H9 (cell line): ENCODE measurements at places on chromosomes 6 and 20.

DNA sequence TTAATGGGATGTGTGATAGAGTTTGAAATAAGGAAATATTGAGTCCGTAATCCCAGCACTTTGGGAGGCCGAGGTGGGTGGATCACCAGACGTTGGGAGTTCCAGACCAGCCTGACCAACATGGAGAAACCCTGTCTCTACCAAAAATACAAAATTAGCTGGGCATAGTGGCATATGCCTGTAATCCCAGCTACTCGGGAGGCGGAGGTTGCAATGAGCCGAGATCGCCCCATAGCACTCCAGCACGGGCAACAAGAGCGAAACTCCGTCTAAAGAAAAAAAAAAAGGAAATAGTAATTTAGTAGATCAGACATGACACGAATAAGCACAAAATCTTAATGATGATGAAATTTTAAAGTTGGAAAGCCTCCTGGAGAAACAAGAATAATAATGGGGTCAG, 14.8 kb downstream of the GJA1 start:
- DNase-seq = no peak

DNA sequence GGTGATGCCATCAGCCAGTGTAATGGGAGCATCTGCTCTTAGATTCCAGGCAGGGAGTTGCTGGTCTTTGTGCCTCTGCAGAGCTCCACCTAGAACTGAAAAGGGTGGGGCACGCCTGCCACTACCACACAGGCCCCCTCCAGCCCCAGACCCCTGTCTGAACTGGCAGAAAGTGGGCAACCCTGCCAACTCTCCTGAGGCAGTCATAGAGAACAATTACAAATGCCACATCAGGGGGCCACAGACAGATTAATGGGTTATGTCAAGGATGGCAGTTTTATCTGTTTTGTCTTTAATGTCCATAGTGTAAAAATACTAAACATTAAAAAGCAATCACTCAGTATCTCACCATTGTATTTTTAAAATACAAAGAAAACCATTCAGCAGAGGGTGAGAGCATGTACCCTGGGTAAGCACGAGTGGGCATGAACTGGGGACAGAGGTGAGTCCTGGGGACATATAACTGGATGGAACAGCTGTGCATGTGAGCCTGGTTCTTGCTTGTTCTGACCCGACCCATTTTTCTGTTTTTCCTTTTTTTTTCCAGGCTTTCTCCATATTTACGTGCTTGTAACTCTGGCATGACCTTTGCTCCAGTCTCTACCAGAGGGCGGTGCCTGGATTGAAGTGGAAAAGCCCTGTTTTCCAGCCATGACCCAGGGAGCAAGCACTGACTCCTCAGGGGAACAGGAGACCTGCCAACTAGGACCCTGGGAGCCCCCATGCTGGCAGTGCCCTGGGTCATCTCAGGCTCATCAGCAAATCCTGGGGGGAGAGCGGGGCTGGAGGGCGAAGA, 8.2 kb downstream of the TRAF3IP2 start:
- DNase-seq = no peak

DNA sequence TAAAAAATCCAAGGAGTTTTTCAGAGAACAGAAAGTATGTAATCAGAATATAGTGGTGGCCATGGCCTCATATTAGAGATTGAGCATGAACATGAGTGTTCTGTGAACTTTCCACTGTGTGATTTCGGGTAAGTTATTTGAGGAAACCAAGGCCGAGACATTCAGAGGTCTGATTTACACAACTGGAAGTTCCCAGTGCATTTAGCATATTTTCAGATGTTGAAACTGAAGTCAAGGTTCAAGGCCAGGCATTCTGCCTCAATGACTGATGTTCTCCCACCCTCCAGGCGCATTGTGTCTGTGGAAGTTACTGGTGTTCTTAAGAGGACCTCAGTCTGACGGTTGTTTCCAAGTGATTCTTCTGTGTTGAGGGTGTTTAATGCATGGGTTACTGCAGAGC, 26.2 kb downstream of the RNF144B start:
- DNase-seq = no peak

DNA sequence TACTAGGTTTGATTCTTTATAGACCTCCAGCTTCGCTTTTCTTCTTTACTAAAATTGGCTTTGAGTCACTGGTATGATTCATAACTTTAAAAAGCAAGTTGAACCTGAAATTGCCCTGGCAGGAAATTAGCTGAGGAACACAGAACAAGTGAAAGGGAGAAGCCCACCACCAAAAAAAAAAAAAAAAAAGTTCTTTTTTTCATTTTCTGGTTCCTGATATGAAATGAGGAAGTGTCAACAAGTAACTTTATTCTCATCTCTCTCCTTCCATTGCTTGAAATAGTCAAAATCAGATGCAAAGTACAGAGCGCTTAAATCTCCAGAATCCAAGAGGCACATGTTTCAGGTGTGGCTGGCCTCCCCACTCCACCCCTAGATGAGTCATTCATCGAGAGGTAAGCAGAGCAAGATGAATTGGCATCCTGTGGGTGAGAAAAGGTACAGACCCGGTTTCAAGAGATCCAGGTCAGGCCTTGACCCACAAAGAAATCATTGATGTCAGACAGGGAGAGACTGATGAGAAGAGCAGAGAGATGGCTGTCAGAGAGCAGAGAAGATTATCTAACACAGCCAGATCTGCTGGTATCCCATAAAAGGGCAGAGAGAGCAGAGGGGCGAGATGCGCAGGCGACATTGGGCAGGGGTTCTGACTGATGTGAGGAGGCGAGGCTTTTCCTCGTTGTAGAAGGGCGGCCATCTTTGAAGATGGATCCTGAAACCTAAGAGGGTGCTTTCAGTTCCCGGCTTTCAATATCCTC, 54.8 kb upstream of the MBOAT1 start:
- DNase-seq = no peak

- DNase-seq = no peak
These were observed 68.0 kb downstream of the ISM1 start for GRCh38 chr20:13289031-13289430.

- no peak for DNase-seq
These were observed 56.4 kb downstream of the CCN2 start for GRCh38 chr6:131894493-131895424.

- DNase-seq = no peak
These were observed 5.3 kb downstream of the MMUT start for GRCh38 chr6:49457771-49458170.

DNA sequence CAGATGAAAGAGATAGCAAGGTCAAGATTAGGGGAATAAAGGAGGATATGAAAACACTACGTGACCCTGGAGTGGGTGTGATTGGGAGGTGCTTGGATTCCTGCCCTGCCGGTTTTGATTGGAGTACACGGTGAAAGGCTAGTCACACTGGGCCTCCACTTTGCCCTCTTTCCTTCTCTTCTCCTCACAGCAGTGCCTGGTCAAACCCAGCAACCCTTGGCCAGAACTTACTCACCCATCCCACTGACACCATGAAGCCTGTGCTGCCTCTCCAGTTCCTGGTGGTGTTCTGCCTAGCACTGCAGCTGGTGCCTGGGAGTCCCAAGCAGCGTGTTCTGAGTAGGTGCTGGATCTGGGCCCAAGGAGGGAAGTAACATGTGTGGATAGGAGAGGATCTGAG, at the start of gene WFDC13:
Gene WFDC13, plus strand, starts transcription at position 166 of the 400 bp plus-strand sequence. Its CDS starts 86 bp downstream, at position 252.
- no peak for DNase-seq

DNA sequence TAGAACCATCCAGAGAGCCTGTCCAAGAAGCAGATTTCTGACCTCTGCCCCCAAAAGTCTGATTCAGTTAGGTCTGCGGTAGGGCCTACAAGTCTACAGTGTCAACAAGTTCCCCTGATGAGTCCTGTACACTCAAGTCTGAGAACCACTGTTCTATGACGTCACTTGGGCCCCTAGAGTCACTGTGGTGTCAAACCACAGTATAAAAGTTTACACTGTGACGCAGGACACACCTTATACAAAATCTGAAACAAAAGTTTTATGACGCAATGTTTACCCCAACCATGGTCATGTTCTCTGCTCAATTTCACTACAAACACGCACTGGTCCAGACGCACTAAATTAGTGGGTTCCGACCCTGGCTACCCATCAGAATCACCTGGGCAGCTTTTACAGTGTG, 17.9 kb downstream of the SLA2 start:
- DNase-seq = no peak

- DNase-seq = no peak
These were observed 2.8 kb upstream of the E2F1 start for GRCh38 chr20:33688938-33689424.

DNA sequence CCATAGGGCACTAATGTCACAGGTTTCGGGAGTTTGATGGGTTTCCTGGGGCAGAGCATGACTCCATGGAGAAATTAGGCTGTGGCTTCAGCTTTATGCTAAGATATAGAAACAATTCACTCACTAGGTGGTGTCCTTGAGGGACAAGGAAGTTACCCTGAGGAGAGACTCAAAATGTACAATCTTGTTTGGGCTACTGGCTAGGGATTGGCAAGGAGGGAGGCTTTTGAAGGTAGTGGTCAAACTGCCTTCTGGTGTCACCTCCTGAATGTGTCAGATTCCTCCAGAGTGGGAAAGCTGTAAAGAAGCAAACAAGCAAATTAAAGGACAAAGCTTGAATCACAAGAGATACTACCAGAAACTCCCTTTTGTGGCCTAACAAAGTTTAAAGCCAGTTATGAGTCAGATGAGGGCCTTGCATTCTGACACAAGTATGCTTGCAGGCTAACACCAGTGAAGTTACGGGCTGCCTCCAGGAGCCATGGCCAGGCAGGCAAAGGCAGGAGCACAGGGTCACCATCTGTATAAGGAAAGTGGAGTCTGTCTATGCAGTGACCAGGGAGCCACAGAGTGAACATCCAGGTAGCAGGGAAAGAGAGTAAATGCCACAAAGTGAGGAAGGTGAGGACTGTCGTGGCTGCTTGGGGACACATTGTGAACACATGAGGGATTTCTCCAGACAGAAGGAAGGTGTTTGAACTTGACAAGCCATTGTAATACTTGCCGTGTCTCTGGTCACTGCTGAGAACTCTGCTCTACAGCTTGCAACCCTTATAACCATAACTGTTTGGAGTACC, 107.7 kb upstream of the DTNBP1 start:
- DNase-seq = no peak

DNA sequence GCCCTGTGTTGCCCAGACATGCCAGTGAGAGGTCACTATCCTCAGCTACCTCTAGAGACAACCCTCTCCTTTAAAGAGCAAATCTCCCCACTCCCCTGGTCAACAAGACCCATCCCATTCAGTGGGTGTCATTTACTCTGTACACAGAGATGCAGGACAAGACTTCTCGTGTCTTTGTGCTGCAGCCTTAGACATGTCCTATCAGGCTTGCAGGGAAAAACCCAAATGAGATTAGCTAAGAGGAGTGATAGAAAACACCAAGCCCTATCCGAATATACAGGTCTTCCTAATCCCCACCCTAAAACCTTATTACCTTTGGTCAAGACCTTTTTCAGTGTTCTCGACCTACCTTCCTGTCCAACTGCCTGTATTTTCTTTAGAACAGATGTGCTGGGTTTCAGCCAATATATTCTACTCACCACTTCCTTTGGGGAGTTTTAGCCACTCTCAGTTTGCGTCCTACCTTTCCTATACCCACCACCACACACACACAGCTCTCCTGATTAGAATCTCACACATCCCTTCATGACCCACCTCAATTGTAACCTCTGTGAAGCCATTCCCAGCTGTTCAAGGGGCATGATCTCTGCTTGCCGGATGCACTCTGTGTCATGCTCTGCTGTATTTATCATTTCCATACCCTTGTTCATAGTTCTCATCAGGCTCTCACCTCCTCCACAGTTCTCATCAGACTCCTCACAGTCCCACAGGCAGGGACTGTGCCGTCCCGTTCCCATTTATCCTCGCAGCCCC, 39.7 kb downstream of the TRAM2 start:
- no peak for DNase-seq

- DNase-seq = no peak
These were observed 166.3 kb downstream of the KCNQ5 start for GRCh38 chr6:72788188-72788587.

DNA sequence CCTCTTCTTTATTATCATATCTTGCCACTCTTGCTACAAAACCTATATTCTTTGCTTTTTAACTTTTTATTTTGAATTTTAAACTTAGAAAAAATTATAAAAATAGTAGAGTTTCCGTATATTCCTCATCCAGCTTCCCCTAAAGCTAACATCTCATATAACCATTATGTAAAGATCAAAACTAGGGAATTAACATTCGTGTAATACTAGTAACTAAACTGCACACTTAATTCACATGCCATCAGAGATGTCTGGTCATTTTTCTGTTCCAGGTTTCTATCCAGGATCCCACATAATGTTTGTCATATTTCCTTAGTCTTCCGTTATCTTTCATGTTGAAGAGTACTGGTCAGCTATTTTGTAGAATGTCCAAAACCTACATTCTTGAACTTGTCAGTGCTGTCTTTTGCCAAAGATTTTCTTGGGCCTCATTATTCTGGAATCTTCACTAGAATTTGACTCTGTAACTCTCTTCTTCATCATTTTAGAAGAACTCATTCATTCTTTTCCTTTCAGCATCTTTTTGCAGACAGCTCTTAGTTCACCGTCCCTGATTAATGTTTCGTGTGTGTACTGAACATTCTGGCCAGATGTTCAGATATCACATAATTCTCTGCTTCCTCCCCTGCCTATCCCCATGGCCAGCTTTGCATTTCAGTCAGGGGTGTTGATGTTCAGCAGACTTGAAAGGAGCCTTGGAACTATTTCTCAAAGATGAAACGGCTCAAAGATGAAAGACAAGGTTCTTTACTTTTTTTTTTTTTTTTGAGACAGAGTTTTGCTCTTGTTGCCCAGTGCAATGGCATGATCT, 9.4 kb downstream of the CTNNBL1 start:
- DNase-seq = no peak

- DNase-seq = no peak
These were observed 2.4 kb downstream of the DSP start for GRCh38 chr6:7543789-7544424.

- no peak for DNase-seq
These were observed 250.4 kb upstream of the KCNQ5 start for GRCh38 chr6:72371473-72371872.

DNA sequence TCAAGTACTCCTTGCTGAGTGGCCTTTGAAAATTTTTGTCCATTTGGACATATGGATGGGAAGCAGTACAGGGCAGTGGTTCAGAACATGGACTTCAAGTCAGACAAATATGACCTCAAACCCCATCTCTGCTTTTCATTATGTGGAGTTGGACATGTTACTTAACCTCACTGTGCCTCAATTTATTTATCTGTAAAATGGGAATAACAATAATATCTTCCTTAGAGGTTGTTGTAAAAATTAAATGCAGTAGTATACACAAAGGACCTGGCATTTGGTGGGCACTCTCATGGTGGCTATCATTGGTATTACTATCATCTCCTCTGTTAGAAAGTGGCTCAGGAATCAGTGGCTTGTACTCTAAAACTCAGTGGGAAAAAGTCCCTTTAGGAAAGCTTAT, 204.0 kb upstream of the MYLIP start:
- DNase-seq = no peak
